OCI-LY7 (cell line): ENCODE measurements at places on chromosomes 4 and X. TPM values are rescaled to one million over a fixed set of nuclear protein-coding genes. Genes with fewer than 3 reads are reported as not detected.
A peak's percentile ranks its signal among the peaks of the same experiment; 100 is the strongest.

- DNase-seq: peak; percentile 2
Observed at GRCh38 chr4:66949419-66949818, 595.9 kb downstream of the CENPC start.

Gene ERCC6L
- 14.1 and 14.7 TPM in 2 replicates for total RNA-seq

GRCh38 chrX:150574559-150575418, 6.4 kb downstream of the MTM1 start:
- peak; percentile 24 for DNase-seq

GRCh38 chr4:26484032-26484515, 6.2 kb downstream of the CCKAR start:
- DNase-seq: no peak

Gene AFF2
- 106 and 127 TPM in 2 replicates for total RNA-seq

Gene TEX13D
- not detected in 2 replicates for total RNA-seq

DNA sequence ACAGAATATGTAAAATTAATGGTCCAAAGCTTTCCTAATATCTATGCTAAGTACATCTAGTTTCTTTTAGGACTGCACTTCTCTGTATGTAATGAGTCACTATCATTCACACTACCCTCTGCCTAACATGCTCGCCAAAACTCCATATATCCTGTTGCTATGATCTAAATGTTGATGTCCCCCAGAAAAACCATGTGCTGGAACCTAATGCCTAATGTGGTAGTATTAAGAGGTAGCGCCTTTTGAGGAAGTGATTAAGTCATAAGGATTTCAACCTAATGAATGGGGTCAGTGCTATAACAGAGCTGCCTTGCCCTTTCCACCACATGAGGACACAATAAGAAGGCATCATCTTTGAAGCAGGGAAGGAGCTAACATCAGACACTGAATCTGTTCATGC, 34.9 kb upstream of the NFKB1 start:
- no peak for DNase-seq

- DNase-seq: no peak
Observed at GRCh38 chrX:5870238-5870637, 358.4 kb downstream of the NLGN4X start.

Gene SYNPO2
- 0.11 and 0.15 TPM in 2 replicates for total RNA-seq

Gene MBNL3
- 73.9 and 86.6 TPM in 2 replicates for total RNA-seq

GRCh38 chrX:22135994-22136684, 104.0 kb downstream of the PHEX start:
- peak; percentile 40 for DNase-seq
